ENCODE measurements at places on chromosomes 1 and 21.

DNA sequence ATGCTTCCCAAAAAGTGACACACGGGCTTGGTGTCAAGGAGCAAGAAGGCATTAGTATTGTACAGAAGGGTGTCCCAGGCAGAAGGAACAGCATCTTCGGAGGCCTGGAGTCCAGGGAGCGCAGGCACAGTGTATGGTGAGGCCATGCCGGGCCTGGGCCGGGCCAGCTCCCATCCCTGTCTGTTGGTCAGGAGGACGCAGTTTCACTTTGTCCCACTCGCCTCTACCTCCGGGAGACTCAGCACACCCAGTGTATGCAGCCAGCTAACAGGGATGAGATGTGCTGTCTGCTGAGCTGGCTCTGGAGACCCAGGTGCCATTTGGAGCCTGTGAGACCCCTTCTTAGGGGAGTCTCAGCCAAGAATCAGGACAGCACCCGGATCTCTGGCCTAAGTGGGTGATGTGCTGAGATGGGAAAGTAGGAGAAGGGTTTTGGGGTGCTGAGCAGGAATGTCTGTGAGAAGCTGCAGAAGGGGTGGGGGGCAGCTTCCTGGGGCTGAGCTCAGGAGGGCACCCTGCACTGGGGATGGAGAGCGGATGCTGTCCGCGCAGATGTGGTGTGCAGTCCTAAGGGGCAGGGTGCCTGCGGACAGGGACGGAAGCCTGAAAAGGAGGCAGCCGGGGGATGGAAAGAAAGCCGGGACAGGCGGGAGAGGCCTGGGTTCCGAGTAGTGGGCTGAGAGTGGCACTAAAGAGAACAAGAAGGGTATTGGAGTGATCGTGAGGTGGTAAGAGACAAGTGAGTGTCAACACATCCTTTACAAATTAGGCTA, 25.7 kb downstream of the DMRTB1 start:
- no peak for DNase-seq
- no peak overlapping the region for H3K27ac ChIP-seq
- peaks cover 2% of the 10 kb centered on the region for H3K36me3 ChIP-seq
- H3K4me1 ChIP-seq = no peaks in the 10 kb centered on the region

GRCh38 chr1:197787056-197787455, 11.8 kb upstream of the DENND1B start:
- H3K4me3 ChIP-seq = no peak overlapping the region
- H3K4me1 ChIP-seq = no peaks in the 10 kb centered on the region
- DNase-seq = no peak

GRCh38 chr1:70978623-70979022, 69.0 kb downstream of the PTGER3 start:
- no peak overlapping the region for H3K27ac ChIP-seq
- no peak for DNase-seq
- H3K27me3 ChIP-seq = peaks cover 10% of the 10 kb centered on the region
- no peaks in the 10 kb centered on the region for H3K36me3 ChIP-seq
- no peaks in the 10 kb centered on the region for H3K4me1 ChIP-seq
- H3K4me3 ChIP-seq = no peak overlapping the region

DNA sequence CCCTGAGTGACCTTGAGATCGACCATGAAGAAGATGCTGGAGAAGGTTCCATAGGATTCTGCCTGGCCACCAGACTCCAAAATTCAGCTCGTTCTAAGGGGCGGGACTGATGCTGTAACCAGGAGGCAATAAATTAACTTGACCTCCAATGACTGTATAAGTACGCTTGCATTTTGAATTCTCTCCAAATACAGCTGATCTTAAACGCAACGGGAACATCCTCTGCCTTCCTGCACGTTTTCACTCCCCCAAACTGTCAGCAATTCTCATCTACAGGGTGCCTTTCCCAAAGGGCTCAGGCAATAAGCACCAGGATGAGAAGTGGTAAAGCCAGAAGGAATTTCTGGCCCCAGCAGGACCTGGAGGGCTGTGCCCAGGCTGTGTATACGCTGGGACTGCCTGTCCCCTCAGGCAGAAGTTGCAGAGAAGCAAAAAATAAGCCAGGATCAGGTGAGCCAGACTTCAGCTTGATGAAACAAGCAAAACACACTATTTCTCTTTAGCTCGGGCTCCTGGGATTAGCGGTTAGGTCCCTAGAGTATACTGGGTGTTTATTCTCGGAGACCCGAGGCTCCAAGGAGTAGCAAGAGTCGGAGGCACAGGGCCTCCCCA, 124.8 kb downstream of the LRIG2 start:
- H3K27ac ChIP-seq = no peak overlapping the region
- no peak for DNase-seq
- H3K27me3 ChIP-seq = peaks cover 19% of the 10 kb centered on the region
- no peaks in the 10 kb centered on the region for H3K36me3 ChIP-seq

DNA sequence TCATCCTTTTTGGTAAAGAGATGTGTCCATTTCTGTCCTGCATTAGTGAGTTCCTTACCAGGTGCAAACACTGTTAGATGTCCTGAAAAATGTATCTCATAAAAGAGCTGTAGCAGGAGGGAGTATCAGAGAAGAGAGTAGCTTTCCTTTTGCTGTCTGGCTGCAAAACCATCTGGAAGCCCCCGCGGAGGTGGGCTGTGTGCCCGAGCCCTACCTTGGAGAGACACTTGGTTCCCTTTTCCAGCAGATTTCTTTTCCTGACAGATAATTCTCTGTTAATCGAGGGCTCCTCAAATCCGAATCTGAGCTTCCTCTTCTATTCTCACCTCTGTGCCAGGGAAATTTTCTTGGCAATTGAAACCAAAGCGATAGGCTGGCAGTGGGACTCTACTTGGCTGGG, 53.0 kb downstream of the KIF26B start:
- no peak overlapping the region for H3K4me3 ChIP-seq
- DNase-seq = no peak
- no peaks in the 10 kb centered on the region for H3K4me1 ChIP-seq
- no peaks in the 10 kb centered on the region for H3K36me3 ChIP-seq

- no peak overlapping the region for H3K4me3 ChIP-seq
- H3K27ac ChIP-seq = no peak overlapping the region
- no peaks in the 10 kb centered on the region for H3K4me1 ChIP-seq
- no peak for DNase-seq
Measured at GRCh38 chr21:42669041-42669440, 15.6 kb downstream of the PDE9A start.

DNA sequence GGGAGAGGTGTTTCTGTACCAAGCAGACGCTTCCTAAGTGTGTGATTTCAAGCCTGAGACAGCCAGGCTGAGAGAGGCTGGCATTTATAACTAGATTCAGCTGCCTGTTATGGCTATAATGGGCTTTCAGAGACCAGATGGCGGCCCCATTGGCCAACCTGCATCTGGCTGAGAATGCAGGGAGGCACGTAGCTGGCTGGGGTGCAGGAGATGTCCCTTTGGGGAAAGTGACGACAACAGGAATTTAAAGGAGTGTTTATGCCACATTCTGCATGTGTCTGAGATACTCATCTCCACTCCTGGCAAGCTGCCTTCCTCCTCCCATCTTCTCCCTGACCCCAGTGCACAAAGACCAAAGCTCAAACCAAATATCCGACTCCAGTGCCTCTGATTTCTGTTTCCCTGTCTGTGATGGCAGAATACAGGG, 21.3 kb upstream of the CCDC190 start:
- H3K4me3 ChIP-seq = no peak overlapping the region
- H3K4me1 ChIP-seq = no peaks in the 10 kb centered on the region
- H3K36me3 ChIP-seq = no peaks in the 10 kb centered on the region
- H3K27me3 ChIP-seq = peaks cover 49% of the 10 kb centered on the region
- no peak overlapping the region for H3K27ac ChIP-seq
- no peak for DNase-seq

DNA sequence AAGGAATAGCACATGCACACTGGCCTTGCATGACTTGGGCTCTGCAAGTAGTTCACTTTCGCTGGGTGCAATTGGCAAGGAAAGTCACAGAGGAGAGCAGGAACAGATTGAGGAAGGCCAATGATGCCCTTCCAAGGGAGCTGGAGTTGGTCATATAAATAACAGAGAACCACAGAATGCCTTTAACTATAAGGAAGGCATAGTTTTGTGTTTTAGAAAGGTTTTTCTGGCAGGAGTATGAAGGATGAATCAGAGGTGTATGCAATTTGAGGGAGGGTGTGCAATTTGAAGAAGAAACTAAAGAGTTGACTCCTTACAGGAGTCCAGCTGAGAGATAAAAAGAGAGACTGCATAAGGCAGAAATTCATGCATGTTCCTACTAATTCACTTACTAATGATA, 112.1 kb downstream of the PHTF1 start:
- no peak for DNase-seq
- no peaks in the 10 kb centered on the region for H3K27me3 ChIP-seq
- no peaks in the 10 kb centered on the region for H3K4me1 ChIP-seq
- H3K4me3 ChIP-seq = no peak overlapping the region
- H3K36me3 ChIP-seq = no peaks in the 10 kb centered on the region

DNA sequence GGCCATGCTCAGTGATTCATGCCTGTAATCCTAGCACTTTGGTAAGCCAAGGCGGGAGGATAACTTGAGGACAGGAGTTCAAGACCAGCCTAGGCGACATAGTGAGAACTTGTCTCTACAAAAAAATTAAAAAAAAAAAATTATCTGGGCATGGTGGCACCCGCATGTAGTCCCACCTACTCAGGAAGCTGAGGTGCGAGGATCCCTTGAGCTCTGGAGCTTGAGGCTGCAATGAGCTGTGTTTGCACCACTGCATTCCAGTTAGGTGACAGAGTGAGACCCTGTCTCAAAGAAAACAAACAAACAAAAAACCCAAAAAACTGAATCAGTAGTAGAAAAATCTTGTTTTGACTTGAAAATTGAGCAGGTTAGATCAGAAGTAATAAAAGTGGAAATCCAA, 67.1 kb upstream of the IPO9 start:
- no peak for DNase-seq
- H3K36me3 ChIP-seq = peaks cover 3% of the 10 kb centered on the region
- no peak overlapping the region for H3K4me3 ChIP-seq
- H3K4me1 ChIP-seq = no peaks in the 10 kb centered on the region
- peaks cover 20% of the 10 kb centered on the region for H3K27me3 ChIP-seq

- peaks cover 31% of the 10 kb centered on the region for H3K4me1 ChIP-seq
- no peak overlapping the region for H3K27ac ChIP-seq
- DNase-seq = no peak
- peaks cover 3% of the 10 kb centered on the region for H3K36me3 ChIP-seq
- no peak overlapping the region for H3K4me3 ChIP-seq
Measured at GRCh38 chr1:34844252-34844634, 15.3 kb downstream of the SMIM12 start.

GRCh38 chr1:244789731-244790130, 45.7 kb upstream of the COX20 start:
- no peak overlapping the region for H3K4me3 ChIP-seq
- no peaks in the 10 kb centered on the region for H3K27me3 ChIP-seq
- H3K4me1 ChIP-seq = no peaks in the 10 kb centered on the region
- no peaks in the 10 kb centered on the region for H3K36me3 ChIP-seq

GRCh38 chr1:108012553-108012952, 47.6 kb upstream of the VAV3 start:
- no peak overlapping the region for H3K27ac ChIP-seq
- no peak overlapping the region for H3K4me3 ChIP-seq
- H3K36me3 ChIP-seq = no peaks in the 10 kb centered on the region
- no peaks in the 10 kb centered on the region for H3K27me3 ChIP-seq
- no peaks in the 10 kb centered on the region for H3K4me1 ChIP-seq

- no peaks in the 10 kb centered on the region for H3K27me3 ChIP-seq
- no peak overlapping the region for H3K4me3 ChIP-seq
- H3K4me1 ChIP-seq = no peaks in the 10 kb centered on the region
- H3K27ac ChIP-seq = no peak overlapping the region
- no peak for DNase-seq
- no peaks in the 10 kb centered on the region for H3K36me3 ChIP-seq
Measured at GRCh38 chr1:224526771-224527170, 89.3 kb upstream of the CNIH3 start.

DNA sequence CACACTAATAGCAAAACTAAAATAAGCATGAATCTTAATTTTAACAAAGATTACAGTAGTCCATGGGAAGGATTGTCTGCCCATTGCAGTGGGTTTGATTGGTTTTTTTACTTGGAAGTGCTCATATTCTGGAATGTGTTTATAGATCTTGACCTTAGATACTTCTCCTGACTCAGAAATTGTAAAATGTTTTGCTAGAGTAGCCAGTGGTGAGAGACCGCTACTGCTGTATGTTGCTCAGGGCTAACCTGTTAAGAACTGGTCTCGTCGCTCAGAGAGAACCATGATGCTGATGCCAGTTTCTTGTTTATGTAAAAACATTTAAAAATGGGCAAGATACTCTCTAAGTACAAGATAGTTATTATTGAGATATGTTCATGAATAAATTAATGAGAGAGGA, 99.9 kb downstream of the ROR1 start:
- no peaks in the 10 kb centered on the region for H3K36me3 ChIP-seq
- peaks cover 19% of the 10 kb centered on the region for H3K27me3 ChIP-seq
- no peak overlapping the region for H3K27ac ChIP-seq
- H3K4me3 ChIP-seq = no peak overlapping the region
- no peak for DNase-seq

DNA sequence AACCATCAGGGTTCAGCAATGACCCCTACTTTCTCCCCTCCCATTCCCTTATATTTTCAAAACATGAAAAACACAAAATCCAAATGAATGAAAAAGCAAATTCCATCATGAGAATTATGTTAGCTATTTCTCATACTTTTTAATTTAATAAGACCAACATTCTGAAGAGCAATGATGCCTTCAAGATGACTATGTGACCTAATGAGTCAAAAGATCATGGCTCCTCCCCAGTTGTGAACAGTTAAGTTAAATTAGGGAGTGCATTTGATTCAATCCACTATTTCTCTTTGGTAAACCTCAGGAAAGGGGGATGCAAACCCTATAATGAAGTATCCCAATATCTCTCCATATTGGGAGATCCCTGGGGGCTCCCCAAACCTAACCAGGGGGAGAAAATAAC, 36.5 kb downstream of the PUM1 start:
- H3K27me3 ChIP-seq = no peaks in the 10 kb centered on the region
- peaks cover 84% of the 10 kb centered on the region for H3K4me1 ChIP-seq
- peaks cover 20% of the 10 kb centered on the region for H3K36me3 ChIP-seq
- DNase-seq = no peak
- no peak overlapping the region for H3K4me3 ChIP-seq

DNA sequence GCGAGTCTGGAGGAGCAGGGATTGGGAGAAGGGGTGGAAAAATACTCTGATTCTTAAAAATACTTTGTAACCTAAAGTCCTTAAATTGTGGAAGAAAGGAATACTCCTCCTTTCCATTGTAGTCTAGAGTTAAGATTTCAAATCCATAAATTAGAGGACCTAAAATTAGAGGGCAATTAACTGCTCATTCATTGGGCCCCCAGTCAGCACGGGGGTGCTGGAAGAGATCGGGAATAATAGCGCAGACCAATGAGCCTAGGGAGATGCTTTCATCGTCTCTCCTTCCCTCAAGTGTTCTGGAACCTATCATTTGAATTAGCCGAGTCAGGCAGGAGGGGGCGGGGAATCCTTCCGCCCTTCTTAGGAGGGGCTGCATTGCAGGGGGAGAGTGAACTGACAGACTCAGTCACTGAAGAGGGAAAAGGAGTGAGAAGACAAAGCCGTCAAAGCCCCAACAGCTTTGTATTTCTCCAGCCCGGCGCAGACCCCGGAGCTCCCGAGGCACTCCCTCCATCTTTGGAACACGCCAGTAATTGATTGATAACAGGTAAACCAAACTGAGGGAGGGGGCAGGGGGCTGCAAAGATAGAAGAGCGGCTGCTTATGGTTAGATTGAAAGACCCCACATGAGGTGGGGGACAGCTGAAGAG, at the start of gene MLLT11:
Gene MLLT11, plus strand, starts transcription at position 391 of the 650 bp plus-strand sequence. CDS start 6,828 bp downstream, outside the sequence.
- DNase-seq = no peak
- H3K4me3 ChIP-seq = peak within 1 kb of the TSS; percentile 92
- no peaks in the 10 kb centered on the region for H3K27me3 ChIP-seq
- H3K27ac ChIP-seq = peak within 1 kb of the TSS; percentile 91
- peaks cover 54% of the 10 kb centered on the region for H3K4me1 ChIP-seq
- H3K36me3 ChIP-seq = peaks cover 40% of the 10 kb centered on the region

- H3K36me3 ChIP-seq = peaks cover 37% of the 10 kb centered on the region
- DNase-seq = no peak
- H3K4me1 ChIP-seq = peaks cover 31% of the 10 kb centered on the region
- peak overlapping the region; percentile 62 for H3K4me3 ChIP-seq
Measured at GRCh38 chr1:15916916-15917315, 59.0 kb downstream of the ZBTB17 start.

Measured in central memory CD8-positive, alpha-beta T cell (primary cell).